ENCODE measurements at places on chromosomes 3 and 15.
A peak's percentile ranks its signal among the peaks of the same experiment; 100 is the strongest.

DNA sequence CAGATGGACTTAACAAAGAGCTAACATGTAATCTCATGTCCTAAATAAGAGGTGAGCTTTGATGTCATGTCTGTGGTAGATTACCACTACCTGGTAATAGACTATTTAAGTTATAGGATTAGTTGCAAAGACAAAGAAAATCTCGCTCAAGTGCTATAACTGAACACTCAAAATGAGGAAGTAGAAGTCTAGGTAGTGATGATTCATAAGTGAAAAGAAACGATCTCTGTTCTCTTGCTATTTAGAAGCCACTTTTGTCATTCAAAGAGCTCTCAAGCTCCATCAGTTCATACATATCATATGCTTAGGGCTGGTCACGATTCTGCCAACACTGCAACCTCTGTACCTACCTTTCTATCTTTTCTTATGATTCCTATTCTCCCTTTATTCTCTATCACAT, 110.9 kb downstream of the EDEM1 start:
- DNase-seq, result no peak

DNA sequence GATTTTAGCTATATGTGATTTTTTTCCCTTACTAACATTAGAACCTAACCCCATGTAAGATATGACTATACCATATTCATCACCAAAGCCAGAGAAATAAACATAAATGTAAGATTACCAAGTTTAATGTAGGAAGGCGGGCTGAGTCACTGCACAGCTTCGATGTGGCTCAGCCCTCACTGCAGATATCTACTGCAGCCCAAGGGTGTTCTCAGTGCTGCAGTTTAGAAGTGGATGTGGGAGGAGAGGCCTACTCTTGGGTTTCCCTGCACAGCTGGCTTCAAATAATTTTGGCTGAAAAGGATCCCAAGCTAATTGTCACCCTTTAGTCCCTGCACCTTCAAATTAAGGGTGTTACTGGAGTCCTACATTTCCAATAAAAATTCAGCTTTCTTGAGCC, 9.3 kb downstream of the ARPP19 start:
- DNase-seq, result no peak

- DNase-seq, result no peak
Measured at GRCh38 chr3:132787616-132788300, 65.5 kb upstream of the NPHP3 start.

DNA sequence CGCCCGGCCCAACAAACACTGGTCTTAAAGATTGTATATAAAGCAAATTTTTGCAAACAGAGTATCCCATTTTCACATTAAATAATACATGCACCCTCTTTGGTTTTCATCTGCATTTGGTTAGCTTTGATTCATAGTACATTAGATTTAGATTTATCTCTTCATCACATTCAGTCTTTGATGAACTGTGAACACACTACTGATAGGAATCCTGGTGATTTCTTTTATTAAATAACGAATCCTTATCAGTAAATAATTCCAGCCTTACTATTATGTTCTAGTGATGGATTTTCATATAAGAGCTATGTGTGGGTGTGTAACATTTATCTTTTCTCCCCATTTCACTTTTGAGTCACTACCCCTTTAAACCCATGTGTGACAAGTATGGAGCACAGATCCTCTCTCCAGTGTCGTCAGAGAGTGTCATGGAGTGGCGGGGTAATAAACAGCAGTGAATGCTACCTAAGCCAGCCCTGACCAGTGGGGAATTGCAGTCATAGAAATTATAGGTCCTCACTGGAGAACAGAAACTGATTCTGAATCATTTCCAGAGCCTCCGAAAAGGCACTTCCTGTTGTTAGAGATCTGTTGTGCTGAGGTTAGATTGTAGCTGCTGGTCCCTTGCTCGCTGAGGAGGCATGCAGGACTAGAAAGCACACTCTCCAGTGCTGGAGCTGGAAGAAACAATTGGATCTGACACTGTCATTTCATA, 22.0 kb downstream of the SLC7A14 start:
- no peak for DNase-seq

GRCh38 chr15:88491158-88491557, 23.6 kb downstream of the MRPS11 start:
- DNase-seq, result no peak

DNA sequence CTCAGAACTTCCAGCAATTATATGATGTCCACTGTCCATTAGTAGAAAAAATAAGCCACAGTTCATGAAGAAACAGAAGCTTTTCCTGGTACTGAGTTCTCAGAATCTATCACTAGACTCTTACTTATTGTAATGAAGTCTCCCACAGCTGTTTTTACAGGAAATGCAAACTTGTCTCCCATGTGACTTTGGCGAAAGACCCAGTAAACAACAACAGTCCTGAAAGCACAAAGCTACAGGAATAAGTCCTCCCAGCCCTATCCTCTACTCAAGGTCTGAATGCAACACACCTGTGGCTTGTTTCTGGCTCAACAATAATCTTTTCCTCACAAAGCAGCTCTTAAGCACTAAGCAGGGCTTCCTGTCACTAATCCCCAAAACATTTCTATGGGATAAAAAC, 55.9 kb downstream of the EOMES start:
- no peak for DNase-seq

DNA sequence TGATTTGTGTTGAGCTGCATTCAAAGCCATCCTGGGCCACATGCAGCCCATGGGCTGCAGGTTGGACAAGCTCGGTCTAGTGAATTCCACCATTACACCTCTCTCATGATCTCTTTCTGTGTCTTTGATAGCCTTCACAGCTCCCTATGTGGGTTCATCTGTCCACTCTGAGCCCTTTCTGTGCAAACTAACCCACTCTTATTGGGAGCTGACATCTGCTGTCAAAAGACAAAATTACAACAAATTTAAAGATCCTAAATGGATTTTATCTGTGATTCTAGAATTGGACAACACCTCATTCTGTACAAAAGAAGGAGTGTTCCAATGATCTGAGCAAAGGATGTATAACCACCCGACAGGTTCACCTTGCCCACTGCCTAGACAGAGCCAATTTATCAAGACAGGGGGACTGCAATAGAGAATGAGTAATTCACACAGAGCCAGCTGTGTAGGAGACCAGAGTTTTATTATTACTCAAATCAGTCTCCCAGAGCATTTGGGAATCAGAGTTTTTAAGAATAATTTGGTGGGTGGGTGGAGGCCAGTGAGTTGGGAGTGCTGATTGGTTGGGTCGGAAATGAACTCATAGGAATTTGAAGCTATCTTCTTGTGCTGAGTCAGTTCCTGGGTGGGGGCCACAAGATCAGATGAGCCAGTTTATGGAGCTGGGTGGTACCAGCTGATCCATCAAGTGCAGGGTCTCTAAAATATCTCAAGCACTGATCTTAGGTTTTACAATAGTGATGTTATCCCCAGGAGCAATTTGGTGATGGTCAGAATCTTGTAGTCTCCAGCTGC, 2.6 kb upstream of the XYLB start:
- no peak for DNase-seq

GRCh38 chr3:40302784-40303183, 6.7 kb upstream of the EIF1B start:
- DNase-seq, result no peak

DNA sequence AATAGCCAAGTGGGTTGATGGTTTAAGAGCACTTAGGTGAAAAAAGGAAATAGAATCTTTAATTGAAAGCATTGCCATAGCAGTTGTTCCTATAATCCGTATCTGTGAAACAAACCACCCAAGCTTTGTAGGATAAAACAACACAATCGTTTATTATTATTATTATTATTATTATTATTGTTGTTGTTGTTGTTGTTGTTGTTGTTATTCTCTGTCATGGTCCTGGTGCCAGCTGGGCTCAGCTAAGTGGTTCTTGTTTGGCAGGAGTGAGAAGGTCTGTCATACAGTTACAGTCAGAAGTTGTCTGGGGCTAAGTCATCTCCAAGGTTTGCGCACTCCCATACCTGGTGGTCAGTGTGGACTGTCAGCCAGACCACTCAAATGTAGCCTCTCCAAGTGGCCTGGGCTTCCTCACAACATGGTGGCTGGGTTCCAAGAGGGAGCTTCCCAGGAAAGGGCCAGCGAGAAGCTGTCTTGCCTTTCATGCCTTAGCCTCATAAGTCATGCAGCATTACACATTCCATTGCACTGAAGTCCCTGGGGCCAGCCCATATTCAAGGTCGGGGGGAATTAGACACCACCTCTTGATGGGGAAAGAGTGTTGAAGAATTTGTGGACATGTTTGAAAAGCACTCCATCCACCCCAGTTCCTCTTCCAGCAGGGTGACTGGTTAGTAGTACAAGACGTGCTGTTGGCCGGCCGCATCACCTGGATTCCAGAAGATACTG, 54.3 kb upstream of the FGD5 start:
- no peak for DNase-seq

DNA sequence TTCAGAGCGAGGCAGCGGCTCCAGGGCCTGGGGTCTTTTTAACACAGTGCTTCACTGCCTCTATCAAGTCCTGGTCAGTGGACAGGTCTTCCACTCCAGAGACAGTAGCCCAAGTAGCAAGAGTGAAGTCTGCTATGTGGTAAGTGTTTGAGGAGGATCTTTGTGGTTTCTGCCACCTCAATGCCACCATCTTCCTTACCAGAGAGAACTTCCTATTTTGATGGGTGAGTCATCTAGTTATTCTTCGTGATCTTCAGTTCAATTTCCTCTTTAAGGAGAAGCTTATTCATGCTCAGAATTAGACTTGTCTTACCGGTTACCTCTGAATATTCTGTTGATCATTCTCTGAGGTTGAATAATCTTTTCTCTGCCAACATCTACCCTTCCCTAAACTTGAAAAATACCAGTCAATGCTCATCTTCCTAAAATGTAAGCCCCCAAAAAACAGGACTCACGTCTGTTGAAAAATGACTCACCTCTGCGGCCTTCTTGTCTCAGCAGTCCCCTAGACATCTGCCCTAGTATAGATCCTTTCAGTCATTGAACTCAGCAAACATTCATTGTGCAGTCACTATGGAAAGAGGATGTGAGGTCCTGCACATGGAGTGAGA, 32.2 kb upstream of the BCL6 start:
- no peak for DNase-seq

- no peak for DNase-seq
Measured at GRCh38 chr3:41653571-41654239, 308.2 kb downstream of the ULK4 start.

DNA sequence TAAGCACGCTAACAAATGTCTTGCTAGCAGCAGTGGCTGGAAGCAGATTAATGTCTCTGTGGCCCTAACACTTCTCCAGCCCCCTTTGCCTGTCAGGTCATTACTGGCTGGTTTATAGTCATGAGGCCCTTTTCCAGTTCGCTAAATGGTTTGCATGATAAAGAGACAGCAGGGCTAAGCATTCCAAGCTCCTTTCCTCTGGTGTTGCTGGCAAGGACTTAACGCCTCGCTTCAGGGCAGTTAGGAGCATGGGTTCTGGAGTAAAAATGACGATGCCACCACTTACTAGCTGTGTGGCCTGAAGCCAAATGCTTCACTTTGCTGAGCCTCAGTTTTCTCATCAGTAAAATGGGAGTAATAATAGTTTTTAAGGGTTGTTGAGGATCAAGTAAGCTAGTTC, 185.9 kb downstream of the MEGF11 start:
- no peak for DNase-seq

DNA sequence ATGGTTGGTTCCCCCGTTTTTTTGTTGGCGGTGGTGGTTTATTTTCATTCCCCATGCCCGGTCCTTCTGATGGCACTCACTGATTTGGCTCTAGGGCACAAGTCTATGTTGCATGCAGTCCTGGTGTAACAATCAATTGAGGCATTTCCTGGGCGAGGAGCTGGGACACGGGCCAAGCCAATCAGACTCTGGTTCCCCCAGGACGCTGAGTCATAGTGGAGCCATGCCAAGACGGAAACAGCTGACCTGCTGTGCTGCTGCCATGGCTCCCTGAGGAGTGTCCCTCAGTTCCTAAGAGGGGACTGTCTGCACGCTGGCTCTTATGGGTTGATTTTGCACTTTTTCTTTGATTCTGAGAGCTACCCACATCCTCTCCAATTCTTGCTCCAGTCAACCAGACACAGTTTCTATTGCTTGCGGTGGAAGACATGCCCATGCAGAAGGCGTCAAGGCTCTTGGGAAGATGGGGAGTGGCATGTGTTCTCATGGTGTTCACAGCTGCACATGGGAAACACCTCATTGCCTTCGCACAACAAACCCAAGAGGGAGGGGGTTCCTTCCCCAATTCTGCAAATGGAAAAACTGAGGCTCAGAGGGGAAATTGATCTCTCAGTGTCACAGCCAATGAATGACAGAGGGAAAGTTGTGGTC, 28.3 kb upstream of the ALDH1L1 start:
- DNase-seq, result peak; percentile 64

- no peak for DNase-seq
Measured at GRCh38 chr15:75663931-75664421, 16.3 kb downstream of the SNX33 start.

DNA sequence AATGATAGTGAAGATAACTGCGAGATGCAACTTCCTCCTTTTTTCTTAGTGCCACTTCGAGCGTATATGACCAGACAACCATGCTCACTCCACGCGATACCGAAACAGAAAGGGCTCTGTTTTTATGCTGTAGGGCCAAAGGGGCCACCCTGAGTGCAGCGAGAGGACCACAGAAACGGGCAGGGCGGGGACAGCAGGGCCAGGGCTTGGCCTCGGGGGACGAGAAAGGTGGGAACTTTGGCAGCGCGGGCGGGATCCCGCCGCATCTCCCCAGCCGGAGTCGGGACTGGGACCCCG, 483 bp downstream of the VPS13C start:
- no peak for DNase-seq

- peak; percentile 35 for DNase-seq
Measured at GRCh38 chr3:47250309-47251060, 32.1 kb downstream of the KIF9 start.

DNA sequence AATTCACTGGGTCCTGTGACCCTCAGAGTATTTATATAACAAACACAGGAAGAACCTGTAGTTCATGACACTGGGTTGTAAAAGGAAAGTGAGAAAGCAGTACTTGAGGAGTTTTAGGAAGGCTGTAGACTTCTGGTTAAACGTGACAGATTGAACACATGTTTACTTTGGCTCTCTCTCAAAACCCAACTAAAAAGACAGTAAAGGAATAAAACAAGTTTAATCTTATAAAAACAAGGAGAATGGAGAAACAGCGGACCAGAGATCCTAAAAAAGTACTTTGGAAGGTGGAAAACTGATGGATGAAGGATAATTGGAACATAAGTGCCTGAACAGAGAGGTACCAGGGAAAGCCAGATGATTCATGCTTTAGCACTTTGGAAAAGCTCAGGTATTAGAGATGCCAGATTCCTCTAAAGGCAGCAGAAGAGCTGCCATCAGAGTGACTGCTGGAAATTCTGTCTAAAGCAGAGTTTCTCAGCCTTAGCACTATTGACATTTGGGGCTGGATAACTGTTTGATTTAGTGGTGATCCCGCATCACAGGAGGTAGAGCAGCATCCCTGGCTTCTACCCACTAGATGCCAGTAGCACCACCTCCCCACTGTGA, 182.9 kb upstream of the RORA start:
- DNase-seq, result no peak

Measured in head of caudate nucleus (tissue), 42 donors.